Osteoblast (primary cell): ENCODE measurements at places on chromosomes 5 and 9. TPM values are rescaled to one million over a fixed set of nuclear protein-coding genes. Genes with fewer than 3 reads are reported as not detected.

SVEP1 gene
- 37.6 and 43.0 TPM in 2 replicates for total RNA-seq

STK32A gene
- 1.2 and 1.8 TPM in 2 replicates for total RNA-seq

SPINK1 gene
- total RNA-seq = not detected in 2 replicates

SOHLH1 gene
- not detected in 2 replicates for total RNA-seq

TTLL11 gene
- 6.2 and 8.0 TPM in 2 replicates for total RNA-seq

CCDC112 gene
- total RNA-seq = 4.7 and 5.0 TPM in 2 replicates

MARCOL gene
- not detected in 2 replicates for total RNA-seq

HAPLN1 gene
- total RNA-seq = 18.8 and 36.5 TPM in 2 replicates

DNA sequence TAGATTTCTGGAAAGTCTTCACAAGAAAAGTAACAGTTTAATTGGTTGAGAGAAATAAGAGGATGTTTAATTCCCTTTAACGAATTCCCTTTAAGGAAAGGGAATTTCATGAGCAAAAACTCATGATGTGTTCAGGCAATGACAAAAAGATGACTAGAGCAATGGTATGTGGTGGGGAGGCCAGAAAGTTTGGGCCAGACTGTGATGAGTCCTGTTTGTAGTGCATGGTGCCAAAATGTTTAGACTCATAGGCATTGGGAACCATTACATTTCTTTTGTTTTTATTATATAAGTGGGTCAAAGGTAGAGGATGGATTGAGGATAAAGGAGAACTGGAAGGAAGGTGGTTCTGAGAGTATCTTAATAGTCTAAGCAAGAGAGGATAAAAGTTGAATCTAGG, 10.9 kb downstream of the CNTRL start:
- no peak overlapping the region for H3K4me3 ChIP-seq
- H3K27me3 ChIP-seq = no peaks in the 10 kb centered on the region
- H3K4me1 ChIP-seq = peaks cover 15% of the 10 kb centered on the region
- peaks cover 3% of the 10 kb centered on the region for H3K36me3 ChIP-seq
- DNase-seq = peak; percentile 73

DNA sequence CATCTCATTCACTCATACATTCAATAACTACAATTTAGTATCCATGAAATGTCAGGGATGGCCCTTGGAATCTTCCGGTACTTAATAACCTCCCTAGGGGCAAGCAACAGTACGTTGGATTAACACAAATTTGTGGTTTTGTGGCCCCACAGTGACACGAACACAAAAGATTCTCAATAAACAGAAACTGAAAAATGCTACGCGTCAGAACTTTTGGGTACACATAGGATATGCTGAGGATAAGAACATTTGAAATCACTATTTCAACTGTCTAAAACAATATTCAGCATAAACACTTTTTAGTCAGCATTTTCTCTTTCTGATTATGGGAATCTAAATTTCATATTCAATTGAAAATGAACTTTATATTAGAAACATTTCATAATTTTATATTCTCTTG, 107.0 kb upstream of the GPR151 start:
- no peaks in the 10 kb centered on the region for H3K36me3 ChIP-seq
- no peak for DNase-seq
- H3K4me3 ChIP-seq = no peak overlapping the region
- H3K27me3 ChIP-seq = no peaks in the 10 kb centered on the region

DNA sequence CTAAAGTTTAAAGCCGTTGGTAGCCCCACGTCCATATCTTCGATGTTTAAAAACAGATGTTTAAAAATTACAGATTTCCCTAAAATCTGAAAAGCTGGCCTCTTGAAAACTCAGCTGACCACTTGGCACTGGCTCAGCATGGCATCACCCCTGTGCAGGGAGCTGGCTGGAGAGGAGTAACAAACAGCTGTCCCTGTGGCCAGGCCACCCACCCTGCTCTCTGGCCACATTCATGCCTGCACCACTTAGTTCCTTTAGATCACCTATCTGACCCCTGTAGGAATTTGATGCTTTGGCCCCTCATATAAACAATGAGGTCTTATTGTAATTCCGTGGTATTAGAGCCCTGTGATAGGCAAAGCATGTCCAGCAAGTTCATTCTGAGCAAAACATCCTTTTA, 107.5 kb downstream of the FRMD3 start:
- no peaks in the 10 kb centered on the region for H3K27me3 ChIP-seq
- no peak overlapping the region for H3K27ac ChIP-seq
- H3K4me3 ChIP-seq = no peak overlapping the region
- no peaks in the 10 kb centered on the region for H3K36me3 ChIP-seq
- no peak for DNase-seq

DNA sequence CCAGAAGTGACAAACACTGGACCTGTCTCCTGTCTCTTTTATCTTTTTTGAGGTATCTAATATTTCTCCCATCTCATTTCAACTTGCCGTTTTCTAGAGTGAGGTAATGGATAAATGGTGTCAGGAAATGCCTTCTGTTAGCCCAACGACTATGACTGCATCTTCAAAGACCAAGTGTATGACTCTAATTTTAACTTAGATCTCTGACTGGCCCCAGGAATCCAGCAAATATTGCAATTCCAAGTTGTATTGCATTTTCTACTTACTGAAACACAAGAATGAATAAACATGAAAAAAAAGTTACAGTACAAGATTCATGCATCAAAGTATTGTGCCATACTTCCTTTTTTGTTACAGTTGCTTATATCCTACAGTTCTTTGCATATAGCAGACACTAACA, 26.3 kb downstream of the SLC28A3 start:
- H3K4me1 ChIP-seq = peaks cover 10% of the 10 kb centered on the region
- H3K27me3 ChIP-seq = peaks cover 2% of the 10 kb centered on the region

GRCh38 chr9:117616431-117616831, 87.8 kb upstream of the TLR4 start:
- no peak overlapping the region for H3K4me3 ChIP-seq
- H3K27me3 ChIP-seq = no peaks in the 10 kb centered on the region
- no peaks in the 10 kb centered on the region for H3K4me1 ChIP-seq
- no peak overlapping the region for H3K27ac ChIP-seq

DNA sequence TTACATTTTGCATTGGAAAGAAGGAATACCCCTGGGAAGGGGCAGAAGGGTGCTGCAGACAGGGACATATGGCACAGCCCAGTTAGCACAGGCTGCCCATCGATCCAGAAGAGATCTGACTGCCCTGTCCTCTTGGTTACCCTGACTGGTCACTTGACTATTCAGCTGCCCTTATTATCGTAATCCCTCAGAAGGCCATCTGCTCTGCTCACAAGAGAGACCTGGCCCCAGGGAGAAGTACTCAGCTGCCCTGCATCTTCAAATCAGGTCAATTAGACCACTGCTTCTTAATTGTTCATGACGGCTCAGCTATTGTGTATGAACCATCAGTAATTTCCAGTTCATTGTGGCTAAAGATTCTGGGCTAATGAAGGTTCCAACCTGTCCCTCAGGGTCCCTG, 345.0 kb downstream of the TLE1 start:
- no peak overlapping the region for H3K27ac ChIP-seq
- H3K36me3 ChIP-seq = no peaks in the 10 kb centered on the region
- no peak overlapping the region for H3K4me3 ChIP-seq

GRCh38 chr9:36056896-36057295, 20.2 kb downstream of the RECK start:
- H3K4me3 ChIP-seq = no peak overlapping the region
- H3K4me1 ChIP-seq = peaks cover 6% of the 10 kb centered on the region
- H3K27ac ChIP-seq = no peak overlapping the region
- no peaks in the 10 kb centered on the region for H3K27me3 ChIP-seq
- peaks cover 57% of the 10 kb centered on the region for H3K36me3 ChIP-seq
